ENCODE measurements at places on chromosomes 4 and X.

GRCh38 chr4:111214371-111214770, 591.5 kb upstream of the PITX2 start:
- DNase-seq = no peak

DNA sequence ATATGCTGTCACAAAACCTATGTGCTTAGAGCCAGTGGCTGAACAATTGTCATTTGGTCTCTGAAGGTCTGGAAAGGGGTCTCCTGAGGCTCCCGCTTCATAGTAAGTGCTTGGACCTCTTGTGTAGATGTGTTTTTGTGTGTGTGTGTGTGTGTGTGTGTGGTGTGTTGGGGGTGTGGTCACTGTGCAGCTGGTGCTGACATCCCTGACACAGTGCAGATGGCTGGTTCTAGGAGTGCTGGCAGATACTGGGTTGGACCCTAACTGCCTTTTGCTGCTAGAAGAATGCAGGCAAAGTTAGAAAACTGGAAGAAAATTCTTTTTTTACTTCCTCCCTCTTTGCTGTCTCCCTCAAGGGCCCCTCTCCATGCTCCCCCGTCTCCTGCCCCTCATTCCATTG, 1872.6 kb downstream of the ARAP2 start:
- no peak for DNase-seq

DNA sequence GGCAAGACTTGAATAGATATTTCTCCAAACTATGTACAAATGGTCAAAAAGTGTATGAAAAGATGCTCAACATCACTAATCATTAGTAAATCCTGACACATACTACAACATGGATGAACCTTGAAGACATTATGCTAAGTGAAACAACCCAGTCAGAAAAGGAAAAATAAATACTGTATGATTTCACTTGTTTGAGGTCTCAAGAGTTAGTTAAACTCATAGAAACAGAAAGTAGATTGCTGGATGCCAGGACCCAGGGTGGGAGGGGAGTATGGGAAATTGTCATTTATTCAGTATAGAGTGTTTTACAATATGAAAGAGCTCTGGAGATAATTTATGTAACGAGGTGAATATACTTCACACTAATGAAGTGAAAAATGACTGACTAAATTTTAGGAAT, 32.4 kb downstream of the PRMT9 start:
- DNase-seq = no peak

DNA sequence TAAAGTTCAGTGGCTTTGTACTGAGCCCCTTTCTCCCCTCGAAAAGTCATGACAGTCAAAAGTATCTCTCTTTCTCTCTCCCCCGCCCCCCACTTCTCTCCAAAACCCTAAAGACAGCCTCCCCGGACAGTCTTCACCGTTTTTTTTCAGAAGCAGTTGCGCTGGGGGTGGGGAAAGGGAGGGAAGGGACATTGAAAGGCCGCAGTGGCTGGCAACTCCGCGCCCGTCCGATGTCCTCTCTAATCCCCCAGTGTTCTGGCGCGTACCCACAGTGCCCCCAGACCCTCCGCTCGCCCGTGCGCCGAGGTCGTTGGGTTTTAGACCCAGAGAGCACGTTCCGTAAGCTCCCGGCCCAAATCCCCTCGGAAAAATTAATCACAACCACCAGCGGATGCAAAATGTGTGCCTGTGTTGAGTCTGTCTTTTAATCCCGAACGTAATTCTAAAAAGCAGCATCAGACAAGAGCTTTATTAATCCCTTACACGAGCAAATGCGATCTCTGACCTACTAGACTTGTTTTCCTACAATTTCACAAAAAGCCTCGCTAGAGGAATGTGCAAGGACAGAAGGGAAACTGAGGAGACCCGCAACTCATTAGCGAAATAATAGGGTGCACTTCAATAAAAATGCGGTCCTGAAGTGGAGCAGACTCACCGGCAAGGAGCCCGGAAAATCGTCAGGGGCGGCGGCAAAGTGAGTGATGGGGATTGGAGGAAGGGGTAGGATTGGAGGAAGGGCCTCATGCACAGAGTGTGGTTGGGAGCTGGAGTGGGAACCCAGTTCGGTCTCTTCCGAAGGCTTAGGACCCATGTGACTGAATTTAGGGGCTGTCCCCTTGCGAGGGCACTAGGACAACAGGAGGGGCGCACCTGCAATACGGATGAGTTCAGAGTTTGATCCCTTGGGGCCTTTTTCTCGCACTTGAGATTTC, 12.2 kb upstream of the PRDM8 start:
- no peak for DNase-seq

DNA sequence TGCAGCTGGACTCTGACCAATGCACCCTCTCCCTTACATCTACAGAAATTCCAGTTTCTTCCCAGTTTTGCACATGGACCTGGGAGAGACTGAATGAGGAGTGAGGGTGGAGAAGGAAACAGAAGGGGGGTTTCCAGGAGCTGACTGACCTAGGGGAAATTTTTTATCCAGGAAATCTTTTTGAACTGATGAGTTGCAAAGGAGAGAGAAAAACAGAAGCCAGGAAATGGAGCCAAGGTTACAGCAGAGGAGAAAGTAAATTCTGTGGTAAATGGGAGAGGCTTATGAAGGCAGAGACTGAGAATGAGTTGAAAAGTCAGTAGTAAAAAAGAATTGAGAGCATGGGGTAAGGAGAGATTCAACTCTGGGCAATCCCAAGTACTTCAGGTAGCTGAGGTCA, 192.8 kb downstream of the SMIM20 start:
- DNase-seq = no peak

- no peak for DNase-seq
These were observed 78.9 kb upstream of the PSAPL1 start for GRCh38 chr4:7513671-7514070.

GRCh38 chr4:184267206-184267608, 49.5 kb upstream of the ENPP6 start:
- no peak for DNase-seq

- no peak for DNase-seq
These were observed 14.5 kb downstream of the CHRNA9 start for GRCh38 chr4:40349561-40350198.

GRCh38 chrX:123713434-123713833, 19.4 kb downstream of the THOC2 start:
- DNase-seq = no peak

- no peak for DNase-seq
These were observed 219.0 kb upstream of the DKK2 start for GRCh38 chr4:107255114-107255513.

GRCh38 chr4:93776386-93777080, 52.0 kb upstream of the ATOH1 start:
- DNase-seq = no peak

DNA sequence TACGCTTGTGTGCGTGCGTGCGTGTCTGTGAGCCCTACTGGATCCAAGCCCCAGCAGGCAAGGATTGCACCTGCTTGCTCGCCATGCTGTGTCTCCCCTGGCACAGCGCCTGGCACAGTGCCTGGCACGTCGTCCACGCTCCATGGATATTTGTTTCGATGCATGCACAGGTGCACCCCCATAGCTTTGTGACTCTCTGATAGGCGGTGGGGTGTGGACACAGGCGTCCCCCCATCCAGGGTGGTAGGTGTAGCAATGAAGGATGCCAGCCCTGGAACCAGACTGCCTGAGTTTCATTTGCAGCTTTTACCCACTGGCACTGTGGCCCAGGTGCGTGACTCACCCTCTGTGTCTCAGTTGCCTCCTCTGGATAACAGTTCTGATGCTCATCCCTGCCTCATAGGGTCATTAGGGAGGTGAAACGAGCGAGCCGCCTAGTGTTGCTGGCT, 20.2 kb downstream of the PIGG start:
- DNase-seq = no peak

GRCh38 chr4:187268940-187269339, 545.3 kb upstream of the FAT1 start:
- DNase-seq = no peak

DNA sequence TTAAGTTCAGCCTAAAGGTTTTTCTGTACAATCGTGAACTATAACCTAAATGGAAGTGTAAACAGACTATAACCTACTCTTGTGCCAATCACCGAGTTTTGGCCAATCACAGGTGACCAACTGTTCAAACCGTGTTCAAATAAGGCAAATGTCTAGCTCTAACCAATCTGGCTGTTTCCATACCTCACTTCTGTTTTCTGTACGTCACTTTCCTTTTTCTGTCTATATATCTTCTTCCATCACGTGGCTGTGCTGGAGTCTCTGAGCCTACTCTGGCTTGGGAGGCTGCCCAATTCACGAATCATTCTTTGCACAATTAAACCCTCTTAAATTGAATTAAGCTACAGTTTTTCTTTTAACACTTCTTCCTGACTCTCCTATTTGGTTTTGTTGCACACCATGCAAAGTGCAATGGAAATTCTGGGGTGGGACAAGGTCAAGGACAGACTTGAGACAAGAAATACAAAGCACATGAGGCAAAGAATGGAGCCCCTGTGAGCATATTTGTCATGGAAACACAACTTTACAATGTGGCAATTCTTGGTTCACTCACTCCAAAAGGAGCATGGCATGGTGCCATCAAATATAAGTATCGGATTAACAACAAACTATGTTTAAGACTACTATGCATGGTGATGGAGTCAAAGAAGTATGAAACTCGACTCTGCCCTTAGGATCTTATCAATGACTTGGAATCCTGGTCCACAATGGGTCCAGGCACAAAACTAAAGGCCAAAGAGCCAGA, 115.7 kb upstream of the FAM9B start:
- no peak for DNase-seq

Data from activated CD8-positive, alpha-beta memory T cell treated with anti-CD3 and anti-CD28 coated beads for 4 hours (primary cell).